Kidney (tissue), 22 donors: ENCODE measurements at places on chromosomes 6 and 20. TPM values are rescaled to one million over a fixed set of nuclear protein-coding genes. Genes with fewer than 3 reads are reported as not detected.

- no peak for DNase-seq
Measured at GRCh38 chr6:11292594-11293236, 60.2 kb upstream of the NEDD9 start.

DNA sequence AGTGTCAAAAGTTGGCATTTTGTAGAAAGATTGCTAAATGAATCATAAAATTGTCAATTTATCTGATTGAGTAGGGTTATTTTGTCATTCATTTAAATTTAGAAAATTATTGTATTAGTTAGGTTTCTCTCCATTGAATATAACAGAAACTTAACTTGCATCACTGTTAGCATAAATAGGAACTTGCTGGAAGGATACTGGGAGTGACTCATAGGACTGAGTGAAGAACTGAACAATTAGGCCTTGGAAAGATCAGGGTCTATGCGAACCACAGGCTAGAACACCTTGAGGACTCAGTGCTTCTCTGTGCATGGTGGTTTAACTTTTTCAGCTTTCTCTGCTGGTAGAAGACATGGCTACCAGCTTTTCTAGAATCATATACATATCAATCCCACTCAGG, 67.7 kb upstream of the IFNGR1 start:
- DNase-seq = no peak

- no peak for DNase-seq
Measured at GRCh38 chr6:85892346-85892745, 249.7 kb upstream of the SYNCRIP start.

DNA sequence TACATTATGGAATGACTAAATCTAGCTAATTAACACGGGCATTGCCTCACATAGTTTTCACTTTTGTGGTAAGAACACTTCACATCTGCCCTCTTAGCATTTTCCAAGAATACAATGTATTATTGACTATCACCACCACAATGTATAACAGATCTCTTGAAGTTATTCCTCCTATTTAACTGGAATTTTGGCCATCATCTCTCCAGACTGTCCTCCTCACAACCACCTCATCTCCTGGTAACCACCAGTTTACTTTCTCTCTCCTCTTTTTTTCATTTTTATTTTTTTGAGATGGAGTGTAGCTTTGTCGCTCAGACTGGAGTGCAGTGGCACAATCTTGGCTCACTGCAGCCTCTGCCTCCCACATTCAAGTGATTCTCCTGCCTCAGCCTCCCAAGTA, 8.2 kb upstream of the SHLD1 start:
- DNase-seq = no peak

- DNase-seq = no peak
Measured at GRCh38 chr6:90086517-90086916, 192.2 kb downstream of the GJA10 start.

- DNase-seq = no peak
Measured at GRCh38 chr6:46894433-46894832, 27.3 kb downstream of the ADGRF5 start.

GRCh38 chr6:2854396-2854982, 12.8 kb upstream of the SERPINB1 start:
- DNase-seq = no peak

DNA sequence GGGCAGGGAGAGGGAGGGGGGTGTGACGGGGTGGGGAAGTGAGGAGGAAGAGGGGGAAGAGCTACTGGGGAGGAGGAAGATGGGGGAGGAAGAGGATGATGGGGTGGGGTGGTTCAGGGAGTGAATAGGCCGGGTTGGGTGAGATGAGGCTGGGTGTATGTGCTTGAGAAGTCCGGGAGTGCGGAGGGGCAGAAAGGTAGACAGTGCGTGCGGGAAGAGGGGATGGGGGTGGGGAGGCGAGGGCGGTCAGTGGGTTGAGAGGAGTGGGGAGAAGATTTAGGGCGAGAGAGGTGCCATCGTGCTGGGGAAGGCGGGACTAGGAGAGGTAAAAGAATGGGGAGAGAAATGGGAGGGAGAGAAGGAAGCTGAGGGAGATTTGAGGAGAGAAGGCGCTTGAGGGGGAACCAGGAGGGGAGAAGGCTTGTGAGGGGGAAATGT, 30.9 kb upstream of the NOTCH4 start:
- DNase-seq = no peak

DNA sequence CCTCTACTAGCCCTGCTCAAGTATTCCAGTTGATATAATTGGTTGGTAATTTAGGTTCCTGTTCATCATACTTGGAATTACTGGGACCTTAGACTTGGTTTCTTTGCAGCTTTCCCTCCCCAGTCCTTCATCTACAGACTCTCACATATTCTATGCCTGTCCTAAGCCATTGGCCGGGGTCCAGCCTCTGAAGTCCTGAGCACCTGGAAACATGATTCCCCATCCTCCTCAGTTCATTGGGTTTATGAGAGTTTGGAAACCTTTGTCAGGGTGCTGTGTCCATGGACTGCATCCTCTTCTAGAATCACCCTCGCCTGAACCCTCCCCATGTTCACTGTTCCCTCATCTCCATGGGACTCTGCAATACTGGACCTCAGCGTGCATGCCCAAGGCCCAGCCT, 8.8 kb downstream of the GSTA2 start:
- DNase-seq = no peak

DNA sequence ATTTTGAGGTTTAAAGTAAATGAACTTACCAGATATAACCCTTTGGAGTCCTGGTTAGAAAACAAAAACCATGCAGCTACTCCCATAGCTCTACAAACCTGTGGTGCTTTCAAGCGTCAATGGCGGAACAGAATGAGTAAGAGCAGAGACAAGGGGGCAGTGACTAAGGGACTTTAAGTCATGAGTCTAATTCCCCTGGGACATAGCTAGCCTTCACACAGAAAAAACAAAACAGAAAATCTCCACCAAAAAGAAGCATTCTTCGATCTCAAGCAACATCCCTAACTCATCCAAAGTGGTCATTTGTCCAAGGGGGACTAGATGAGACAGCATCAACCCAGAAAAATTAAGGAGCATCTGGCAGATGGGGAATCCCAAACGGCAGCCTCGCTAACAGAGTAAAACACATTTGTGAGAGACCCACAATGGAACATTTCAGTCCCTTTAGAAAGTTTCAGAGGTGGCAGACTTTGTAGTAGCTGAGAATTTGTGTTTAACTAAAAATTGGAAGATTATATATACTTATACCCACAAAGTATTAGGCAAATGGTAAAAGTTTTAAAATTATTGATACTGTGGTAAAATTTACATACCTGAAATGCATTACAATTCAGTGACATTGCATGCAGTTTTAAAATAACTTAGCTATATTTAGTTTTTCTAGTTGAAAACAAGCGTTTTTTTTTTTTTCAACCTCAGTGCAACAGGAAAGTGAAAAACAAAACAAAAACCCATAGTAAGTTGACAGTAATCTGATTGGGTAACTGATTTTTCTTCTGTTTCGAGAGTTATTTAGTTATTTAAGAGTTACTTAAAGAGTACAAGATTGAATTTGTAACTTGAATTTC, 67.5 kb downstream of the KCNQ5 start:
- DNase-seq = no peak

GRCh38 chr20:51697096-51697826, 70.9 kb downstream of the ATP9A start:
- peak; percentile 28 for DNase-seq

GRCh38 chr20:37385176-37385575, 39.2 kb downstream of the SRC start:
- DNase-seq = no peak

DNA sequence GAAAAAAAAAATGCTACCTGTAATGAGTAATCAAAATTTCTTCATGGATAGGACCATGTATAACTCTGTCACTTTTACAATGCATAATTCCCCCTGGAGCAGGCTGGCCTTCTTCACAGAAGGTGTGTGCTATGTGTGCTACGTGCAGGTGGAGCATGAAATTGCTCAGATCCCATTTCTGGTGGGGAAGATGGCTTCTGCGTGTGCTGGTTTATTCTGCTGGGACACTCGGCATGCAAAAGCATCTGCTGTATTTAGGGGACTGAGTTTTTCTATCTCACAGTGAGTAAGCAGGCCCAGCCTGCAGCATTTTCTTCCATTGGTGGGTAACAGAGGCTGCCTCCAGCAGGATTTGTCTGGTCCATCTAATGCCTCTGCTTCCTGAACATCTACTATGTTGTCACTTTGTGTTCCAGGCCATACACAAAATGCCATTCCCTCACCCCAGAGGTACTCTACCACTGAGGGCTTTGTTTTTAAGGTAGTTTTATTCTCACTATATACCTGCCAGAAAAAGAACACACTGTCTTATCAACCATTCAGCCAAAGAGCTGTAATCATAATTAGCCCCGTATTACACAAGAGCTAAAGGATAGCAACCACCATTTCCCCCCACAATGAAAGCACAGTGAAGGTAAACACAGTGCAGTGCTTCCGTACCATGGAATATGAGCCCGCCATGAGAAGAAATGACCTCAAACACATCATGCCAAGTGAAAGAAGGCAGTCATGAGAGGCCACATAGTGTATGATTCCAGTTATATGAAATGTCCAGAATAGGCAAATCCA, 62.4 kb downstream of the SYNDIG1 start:
- no peak for DNase-seq

GRCh38 chr6:35014786-35015185, 125.7 kb downstream of the ANKS1A start:
- DNase-seq = no peak

DNA sequence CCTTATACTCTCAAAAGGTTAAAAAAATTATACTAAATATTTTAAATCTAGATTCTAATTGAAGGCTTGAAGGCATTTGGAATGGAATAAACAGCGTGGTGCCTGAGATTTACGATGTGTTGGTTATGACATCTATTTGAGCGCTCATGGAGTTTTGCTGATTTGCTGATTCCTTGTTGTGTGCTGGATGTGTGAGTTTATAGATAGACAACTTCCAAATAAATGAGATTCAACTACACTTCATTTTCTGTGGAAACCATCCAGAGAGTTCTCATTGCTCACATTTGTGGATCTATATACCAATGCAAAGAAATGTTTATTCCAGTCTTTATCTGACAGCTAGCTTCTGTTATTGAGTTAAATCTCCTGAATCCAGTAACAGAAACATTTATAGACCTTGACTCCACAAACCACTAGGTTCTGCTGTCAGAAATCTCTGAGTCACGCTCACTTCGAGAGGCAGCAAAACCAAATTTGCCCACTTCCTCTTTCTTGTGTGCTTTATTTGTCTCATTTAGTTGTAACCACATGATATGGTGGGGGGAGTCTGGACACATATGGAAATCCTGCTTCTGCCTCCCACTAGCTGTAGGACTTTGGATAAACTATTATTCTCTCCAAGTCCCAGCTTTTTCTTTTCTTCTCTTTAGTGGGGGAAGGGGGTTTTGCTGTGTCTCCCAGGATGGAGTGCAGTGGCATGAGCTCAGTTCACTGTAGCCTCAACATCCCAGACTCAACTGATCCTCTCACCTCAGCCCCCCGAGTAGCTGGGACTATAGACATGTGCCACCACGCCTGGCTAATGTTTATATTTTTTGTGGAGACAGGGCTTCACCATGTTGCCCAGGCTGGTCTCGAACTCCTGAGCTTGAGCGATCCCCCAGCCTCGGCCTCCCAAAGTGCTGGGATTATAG, 54.5 kb downstream of the IPCEF1 start:
- DNase-seq = no peak

DNA sequence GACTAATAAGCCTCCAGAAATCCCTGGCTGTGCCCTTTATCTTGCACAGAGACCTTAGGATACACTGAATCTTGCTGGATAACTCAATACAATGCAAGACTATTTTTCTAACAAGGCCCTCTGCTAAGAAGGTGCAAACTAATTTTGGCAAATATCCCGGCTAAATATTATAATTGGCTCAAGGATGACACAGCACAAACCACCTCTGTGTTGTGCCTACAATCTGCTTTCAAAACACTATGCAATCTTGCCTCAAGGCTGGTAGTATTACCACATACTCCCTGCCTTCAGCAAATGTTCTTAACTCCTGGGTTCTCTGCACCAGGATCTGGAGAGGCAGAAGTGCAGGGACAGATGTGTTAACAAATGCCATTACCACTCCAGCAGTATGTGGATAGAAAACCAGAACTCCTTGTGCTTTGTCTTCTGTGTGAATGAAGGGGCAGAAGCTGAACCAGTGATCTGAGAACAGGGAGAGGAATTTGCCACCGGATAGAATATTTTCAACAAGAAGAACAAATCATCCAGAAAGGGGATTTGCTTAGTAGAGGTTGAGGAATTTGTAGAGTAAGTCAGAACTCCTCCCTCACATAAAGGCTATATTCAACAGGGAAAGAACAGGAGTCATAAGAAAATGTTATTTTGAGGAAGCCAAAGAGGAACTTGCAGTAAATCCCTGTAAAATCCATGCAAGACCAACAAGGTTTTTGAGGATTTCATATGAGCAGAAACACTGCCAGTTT, 74.1 kb upstream of the SLC4A11 start:
- no peak for DNase-seq

DNA sequence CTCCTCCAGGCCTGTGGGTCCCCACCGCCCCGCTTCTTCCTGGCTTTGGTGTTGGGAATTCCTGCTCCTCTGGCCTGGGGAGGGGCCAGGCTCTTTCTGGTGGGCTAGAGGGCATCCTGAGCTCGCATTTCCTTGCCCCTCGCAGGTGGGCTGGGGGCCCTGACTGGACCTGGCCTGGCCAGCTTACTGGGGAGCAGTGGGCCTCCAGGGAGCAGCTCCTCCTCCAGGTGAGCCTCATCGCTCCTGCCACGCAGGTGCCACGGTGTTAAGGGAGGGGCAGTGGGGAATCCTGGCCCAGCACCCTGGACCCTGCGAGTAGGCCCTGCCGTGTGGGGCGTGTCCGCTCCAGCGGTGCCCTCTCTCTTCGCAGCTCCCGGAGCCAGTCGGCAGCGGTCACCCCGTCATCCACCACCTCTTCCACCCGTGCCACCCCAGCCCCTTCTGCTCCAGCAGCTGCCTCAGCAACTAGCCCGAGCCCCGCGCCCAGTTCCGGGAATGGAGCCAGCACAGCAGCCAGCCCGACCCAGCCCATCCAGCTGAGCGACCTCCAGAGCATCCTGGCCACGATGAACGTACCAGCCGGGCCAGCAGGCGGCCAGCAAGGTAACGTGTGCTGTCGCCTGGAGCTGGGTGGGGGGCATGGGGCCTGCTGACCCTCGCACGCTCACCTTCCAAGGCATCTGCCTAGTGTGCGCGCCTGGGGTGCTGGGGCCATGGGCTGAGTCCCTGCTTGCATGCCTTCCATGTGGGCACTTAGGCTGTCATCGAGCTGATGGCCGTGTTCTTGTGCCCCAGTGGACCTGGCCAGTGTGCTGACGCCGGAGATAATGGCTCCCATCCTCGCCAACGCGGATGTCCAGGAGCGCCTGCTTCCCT, 4.7 kb downstream of the ADRM1 start:
- no peak for DNase-seq

- no peak for DNase-seq
Measured at GRCh38 chr6:158928068-158928467, 71.9 kb downstream of the RSPH3 start.

DNA sequence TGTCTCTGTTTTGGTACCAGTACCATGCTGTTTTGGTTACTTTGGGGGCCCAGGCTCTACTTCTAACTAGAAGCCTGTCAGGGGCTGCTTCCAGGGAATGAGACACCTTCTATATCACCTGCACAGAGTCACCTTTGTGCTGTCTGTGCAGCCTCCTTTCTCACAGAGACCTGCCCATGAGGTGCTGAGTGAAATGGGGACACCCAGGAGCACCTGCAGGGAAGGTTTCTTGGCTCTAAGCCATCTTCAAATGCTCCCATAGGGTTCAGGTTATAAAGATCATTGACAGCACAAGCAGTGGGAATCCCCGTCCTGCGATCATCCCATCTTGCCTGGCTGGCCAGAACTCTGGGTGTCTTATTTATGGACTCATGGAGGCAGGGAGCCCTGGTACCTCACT, 19.1 kb downstream of the GABRR2 start:
- DNase-seq = no peak

The TFAP2A gene
- 10.1 TPM for polyA plus RNA-seq

The HTR1B gene
- 0.26 TPM for polyA plus RNA-seq

The CYP21A2 gene
- 8.2 TPM for polyA plus RNA-seq

The SLC22A2 gene
- 73.7 TPM for polyA plus RNA-seq

The HMGCLL1 gene
- polyA plus RNA-seq = 2.0 TPM

The PNISR gene
- 69.8 TPM for polyA plus RNA-seq
